ENCODE measurements at places on chromosomes 3 and 15.

- no peak for DNase-seq
Observed at GRCh38 chr15:40471808-40472150, 995 bp downstream of the CHST14 start.

DNA sequence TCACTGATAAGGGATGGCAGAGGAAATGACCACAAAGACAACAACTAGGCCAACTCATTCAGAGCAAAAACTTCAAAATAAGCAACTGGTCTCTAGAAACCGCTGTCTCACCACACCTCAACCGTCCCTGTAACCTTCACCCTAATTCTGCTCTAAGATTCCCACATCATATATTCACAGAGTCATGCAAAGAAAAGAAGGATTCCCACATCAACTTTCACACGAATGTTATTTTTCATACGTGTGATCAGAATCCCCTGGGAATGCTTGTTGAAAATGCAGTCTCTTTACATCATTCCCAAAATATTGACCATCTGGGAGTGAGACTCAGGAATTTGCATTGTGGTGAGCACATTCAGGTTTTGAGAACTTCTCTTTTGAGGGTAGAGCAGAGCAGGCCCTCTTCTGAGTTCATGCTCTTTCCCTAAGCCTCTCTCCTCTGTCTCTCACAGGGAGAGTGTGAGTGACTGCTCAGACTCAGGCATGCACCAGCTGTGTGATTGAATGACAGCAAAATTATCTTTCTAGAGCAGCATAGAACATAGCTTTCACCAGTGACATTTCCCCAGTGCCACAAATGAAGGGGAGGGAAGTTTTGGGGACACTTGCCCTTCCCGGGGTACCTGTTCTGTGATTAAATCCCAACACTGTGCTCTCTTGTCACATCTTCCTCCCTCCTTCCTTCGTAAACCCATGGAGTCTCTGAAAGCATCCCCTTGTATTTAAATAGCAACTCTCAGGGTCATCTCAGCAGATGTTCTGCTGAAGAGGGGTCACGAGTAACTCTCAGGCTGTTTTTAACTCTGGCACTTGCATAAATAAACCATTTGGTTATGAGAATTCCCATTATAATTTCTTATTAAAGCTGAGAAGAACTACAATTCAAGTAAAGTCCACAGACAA, 170.9 kb downstream of the PLCL2 start:
- no peak for DNase-seq

DNA sequence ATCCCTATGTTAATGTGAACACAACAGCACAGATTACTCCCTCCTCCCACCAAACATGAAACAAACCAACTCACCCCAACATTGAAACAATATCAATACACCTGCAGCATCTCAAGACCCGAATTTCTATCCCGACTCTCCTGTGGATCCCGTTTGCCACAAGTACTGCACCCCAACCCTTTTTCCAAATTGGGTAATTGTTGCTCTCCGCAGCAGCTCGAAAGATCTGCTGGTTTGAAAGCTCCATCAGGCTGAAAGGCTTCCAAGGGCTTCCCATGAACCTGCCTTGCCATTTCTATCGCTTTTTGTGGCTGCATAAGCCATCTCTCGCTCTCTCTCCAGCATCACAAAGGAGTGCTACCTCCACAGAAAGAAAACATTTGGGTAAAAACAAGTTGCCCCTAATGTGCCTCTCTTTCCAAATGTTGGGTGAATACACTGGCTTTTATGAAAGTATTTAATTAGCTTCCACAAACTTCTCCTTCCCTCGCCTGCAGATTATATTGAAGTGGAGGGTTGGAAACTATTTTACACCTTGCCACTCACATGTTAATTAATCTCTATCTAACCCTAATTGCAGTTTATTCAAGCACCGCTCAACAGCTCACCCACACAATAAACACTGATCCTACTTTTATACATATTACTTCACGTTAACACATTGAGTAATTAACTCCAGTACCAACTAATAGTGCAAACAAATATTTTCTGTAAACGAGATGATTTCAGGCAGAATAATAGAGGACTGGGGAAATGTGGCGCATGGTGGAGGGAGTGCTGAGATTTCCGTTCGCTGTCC, 2.5 kb upstream of the FEZF2 start:
- no peak for DNase-seq

DNA sequence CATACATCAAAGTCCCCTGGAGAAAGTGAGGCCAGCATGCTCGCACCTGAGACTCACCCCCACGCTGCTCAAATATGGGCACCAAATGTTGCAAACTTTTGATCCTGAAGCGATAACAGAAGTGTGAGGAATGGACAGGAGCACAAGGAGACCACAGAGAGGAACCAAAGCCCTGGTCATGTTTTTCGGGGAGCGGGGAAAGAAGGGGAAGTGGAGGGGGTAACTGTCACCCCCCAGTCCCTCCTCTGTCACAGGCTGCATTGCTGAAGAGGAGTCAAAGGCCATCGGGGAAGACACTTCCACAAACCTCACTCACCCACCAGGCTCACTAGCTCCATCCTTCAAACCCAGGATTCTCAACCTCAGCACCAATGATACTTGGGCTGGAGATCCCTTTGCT, 182.4 kb downstream of the UACA start:
- no peak for DNase-seq

DNA sequence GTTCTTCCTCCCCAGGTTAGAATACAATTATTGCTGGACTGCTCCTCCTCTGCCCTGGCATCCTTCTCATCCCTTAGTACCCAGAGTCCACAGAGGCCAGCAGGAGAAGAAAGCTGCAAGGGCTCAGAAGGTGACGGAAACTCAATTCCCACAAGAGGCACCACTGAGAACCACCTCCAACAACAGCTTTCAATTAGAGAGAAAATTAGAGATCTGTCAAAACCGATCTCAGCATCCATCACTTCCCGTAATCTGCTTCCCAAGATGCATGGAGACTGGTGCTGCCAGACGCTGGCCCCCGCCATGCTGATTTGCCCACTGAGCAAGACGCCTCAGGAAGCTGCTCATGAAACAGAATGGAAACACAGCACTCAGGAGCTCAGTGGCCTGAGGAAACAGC, 135.0 kb upstream of the PRICKLE2 start:
- no peak for DNase-seq

- no peak for DNase-seq
Observed at GRCh38 chr3:8871306-8871705, 92.0 kb downstream of the RAD18 start.

GRCh38 chr3:147733217-147733616, 324.1 kb downstream of the ZIC1 start:
- no peak for DNase-seq

DNA sequence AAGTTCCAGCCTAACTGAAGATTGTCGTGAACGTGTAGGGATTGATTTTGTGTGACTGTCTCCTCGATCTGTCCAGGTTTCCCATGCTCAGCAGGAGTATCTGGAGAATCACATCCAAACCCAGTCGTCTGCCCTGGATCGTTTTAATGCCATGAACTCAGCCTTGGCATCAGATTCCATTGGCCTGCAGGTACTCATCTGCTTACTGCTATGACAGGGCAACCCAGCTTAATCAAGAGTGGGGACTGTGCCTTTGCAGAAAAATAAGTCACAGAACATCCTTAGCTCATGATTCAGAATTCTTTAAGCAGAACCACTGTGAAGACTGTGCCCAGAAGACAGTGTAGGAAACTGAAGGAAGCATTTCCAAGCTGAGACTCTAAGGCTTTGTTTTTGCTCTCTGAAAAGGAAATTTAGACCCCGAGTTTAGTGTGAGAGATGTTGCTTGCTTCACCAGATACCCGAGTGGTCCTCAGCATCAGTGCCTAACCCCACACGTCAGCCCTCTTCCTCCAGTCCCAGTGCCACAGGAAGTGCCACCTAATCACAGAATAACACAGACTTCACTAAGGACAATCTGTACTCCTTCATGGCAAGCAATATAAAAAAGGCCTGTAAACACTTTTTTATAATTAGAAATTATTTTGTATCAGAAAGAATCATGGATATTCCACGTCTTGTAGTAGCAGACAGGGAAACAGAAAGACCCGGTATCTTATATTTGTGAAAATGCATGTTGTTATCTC, 34.2 kb downstream of the MYZAP start:
- DNase-seq = no peak

DNA sequence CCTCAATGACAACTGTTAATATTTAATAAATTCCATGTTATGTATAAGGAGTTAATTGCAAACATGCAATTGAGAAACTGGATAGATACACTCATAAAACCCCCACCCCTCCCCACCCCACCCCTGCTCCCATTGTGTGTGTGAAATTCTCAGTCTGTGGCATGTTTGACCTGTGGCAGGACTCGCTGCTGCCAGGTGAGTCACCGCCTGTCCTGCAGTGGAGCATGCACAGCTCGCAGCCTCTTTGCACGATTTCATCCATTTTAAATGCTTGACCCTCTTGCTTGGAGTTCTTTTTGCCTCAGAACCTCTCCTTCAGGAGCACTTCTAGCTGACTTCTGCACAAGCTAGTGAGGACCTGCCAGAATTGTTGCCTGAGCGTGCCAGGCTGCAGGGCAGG, 5.3 kb upstream of the APEH start:
- no peak for DNase-seq

GRCh38 chr3:58308728-58309127, 2.4 kb downstream of the HTD2 start:
- DNase-seq = no peak
